ENCODE measurements at places on chromosomes 3 and 15.
A peak's percentile ranks its signal among the peaks of the same experiment; 100 is the strongest.

GRCh38 chr3:115885621-115886020, 262.3 kb downstream of the GAP43 start:
- DNase-seq: no peak

GRCh38 chr3:13002398-13003124, 70.7 kb downstream of the IQSEC1 start:
- no peak for DNase-seq

- DNase-seq: peak; percentile 81
Measured at GRCh38 chr3:15268033-15268631, 62.1 kb downstream of the CAPN7 start.

DNA sequence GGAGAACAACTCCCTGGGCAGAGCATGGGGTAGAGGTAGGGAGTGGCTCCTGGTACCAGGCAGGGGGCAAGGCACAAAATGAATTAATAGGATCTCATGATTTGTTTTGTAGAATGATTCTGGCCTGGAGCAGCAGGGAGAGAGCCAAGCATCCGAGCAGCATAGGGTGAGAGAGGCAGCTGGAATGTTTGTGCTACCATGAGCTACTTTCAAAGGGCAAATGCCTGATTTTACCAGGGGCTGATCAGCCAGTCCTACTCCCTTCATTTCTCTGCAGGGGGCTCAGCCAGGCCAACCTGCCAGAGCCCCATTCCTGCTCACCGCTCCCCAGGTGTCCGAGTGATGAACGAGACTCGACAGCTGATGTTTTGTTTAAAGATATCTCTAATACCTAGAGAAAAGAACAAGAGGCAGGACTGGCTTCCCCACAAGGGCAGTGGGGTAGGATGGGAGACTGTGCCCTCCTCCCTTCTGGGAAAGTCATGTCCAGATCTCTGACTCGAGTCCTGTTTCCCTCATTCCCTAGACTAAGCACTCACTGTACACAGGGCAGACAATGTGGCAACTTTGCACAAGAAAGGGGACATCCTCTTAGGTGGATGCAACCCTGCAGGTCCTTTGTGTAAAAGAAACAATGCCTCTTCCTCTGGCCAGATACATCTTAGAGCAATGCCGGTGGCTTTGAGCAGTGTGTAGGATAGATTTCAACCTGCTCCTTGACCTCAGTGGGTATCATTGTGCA, 12.9 kb downstream of the DUOX2 start:
- DNase-seq: no peak

- no peak for DNase-seq
Measured at GRCh38 chr15:75235760-75236729, 22.1 kb upstream of the GOLGA6C start.

DNA sequence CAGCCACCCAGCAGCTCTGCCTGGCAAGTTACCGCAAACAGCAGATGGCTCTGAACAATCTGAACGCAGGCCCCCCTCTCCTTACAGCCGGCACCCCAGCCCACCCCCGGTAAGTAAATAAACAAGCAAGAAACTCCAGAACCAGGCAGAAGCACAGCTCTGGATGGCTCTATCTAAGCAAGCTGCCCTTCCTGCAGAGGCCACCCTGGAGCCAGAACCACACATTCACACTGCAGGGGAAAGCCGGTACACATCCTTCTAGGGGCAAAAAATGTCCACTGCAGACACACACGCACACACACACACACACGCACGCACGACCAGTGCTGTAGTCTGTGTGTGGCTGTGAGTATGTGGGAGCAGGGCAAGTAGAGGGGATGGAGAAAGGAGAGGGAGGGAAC, 63.9 kb downstream of the ADCY5 start:
- no peak for DNase-seq

DNA sequence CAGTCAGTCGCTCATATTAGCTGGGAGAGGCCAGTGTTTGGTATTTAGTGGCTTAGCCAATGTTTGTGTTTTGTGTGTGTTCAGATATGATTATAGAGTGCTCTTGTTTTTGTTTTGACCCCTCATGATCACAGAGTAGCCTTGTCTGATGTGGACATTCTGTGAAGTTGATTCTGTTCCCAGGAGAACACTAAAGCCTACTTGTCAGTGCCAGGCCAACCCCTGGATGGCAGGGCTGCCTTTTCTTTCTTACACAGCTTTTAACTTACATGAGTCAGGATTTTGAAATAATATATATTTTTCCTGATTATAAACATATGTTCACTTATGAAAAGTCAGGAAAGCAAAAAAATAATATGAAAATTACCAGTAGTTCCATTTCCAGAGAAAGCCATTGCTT, 11.9 kb downstream of the CFAP161 start:
- DNase-seq: no peak

DNA sequence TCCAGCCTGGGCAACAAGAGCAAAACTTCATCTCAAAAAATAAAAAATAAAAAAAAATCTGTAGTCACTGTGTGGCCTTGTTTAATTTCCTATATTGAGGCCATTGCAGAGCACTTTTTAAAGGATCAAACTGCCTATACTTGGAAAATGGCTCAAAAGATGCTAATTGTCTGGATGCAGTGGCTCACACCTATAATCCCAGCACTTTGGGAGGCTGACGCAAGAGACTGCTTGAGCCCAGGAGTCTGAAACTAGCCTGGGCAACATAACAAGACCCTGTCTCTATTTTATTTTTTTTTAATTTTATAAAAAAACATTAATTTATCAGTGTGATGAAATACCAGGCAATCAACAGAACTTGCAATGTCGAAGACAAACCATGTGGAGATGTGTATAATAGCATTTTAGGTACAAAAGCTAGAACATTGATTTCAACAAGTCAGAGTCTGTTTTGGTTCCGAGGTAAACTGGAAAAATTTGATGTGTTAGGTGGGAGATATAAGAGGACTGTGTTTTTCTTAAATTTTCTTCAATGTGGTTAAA, 47.0 kb upstream of the SETD2 start:
- DNase-seq: no peak

DNA sequence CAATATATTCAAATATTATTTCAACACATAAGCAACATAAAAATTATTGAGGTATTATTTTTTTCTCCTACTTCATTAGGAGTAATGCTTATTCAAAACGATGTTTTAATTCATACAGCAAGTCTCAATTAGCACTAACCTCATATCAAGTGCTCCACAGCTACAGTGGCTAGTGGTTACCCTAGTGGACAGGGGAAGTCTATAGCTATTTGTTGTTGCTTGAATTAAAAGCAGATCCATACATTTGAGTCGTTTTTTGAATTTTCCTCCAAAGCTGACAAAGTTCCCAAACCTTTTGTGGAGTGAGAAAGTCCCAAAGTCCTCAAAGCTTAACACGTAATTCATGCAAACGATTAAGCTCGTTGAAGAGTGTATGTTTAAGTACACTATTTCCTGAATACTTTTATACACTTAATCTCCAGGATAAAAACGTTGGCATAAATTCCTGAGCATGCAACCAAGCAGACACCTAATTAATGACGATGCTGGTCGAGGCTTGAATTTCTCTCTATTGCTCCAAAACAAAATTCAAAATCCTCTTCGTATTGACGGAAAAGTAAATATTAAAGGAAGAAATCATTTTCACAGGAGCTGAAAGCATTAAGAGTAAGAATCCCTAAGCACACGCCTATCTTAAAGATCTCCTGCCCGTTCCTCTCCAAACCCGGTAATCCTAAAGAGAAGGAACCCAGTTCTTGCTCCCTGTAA, 985 bp downstream of the VPS13C start:
- no peak for DNase-seq

DNA sequence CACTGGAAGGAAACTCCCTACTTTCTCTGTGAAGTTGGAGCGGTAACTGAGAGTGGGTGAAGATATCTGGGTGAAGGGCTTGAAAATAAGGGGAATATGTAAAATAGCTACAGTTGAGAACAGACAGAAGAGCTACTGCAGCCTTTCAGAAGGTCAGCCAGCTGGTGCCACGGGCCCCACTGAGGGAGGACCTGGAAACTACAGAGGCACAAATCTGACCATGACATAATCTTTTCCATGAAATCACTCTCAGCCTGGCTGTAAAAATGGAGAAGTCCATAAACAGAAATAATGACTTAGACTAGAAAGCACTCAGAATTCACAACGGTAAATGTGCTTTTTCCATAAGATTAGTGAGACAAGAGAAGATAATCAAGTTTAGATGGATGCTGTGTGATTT, 46.4 kb downstream of the ST3GAL6 start:
- no peak for DNase-seq

- DNase-seq: no peak
Measured at GRCh38 chr15:66757521-66757920, 55.5 kb downstream of the SMAD6 start.

GRCh38 chr15:29692527-29692926, 129.7 kb downstream of the TJP1 start:
- no peak for DNase-seq

- DNase-seq: no peak
Measured at GRCh38 chr3:195755791-195756676, 35.3 kb downstream of the MUC20 start.

- DNase-seq: no peak
Measured at GRCh38 chr3:38109580-38110313, 27.2 kb downstream of the ACAA1 start.

DNA sequence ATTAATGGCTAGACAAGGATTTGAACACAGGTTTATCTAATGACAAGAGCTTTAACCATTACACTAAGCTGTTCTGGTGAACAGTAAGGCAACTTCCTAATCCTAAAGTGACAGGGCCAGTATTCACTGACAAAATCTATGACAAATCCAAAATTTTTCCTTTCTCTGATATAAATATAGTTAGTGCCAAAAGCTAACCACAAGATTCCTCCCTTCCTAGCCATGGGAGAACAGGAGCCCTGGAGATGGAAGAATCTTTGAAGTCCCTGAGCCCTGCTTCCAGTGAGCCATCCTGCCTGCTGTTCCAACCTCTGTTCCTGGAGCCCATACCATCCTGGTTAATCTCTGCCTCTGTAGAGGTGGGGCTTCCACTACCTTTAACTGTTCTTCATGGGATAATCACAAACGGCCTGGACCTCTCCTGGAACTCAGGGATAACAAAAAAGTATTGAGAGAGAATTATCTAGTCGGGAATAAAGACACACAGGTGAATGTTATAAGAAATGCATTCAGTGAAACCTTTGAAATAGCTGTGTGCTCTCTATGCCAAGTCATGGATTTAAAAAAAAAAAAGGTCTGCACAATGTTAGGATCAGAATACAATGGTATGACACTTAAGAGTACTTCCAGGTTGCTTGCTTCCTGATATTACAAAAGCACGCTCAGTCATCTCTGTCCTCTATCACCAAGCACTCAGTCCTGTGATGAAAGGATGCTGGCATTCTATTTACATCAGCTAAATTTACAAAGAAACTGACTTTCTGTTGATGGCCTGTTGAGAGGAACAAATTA, 235.8 kb downstream of the SUCLG2 start:
- no peak for DNase-seq

All from BE2C (cell line).